Sciatic nerve (tissue), 2 donors: ENCODE measurements at places on chromosomes 2 and 18. TPM values are rescaled to one million over a fixed set of nuclear protein-coding genes. Genes with fewer than 3 reads are reported as not detected.

Gene IL36G
- total RNA-seq = not detected

Gene OSBPL1A
- 117 TPM for total RNA-seq

Gene GPR39
- total RNA-seq = 0.31 TPM

Gene ALK
- total RNA-seq = 0.18 TPM

Gene SPR
- 14.4 TPM for total RNA-seq

Gene RNF103
- total RNA-seq = 62.2 TPM

Gene SERPINB13
- total RNA-seq = not detected
